ENCODE measurements at places on chromosomes 16 and 17.

GRCh38 chr17:49518346-49519078 is 23.4 kb downstream of the NGFR start:
- DNase-seq = no peak

- DNase-seq = no peak
Measured at GRCh38 chr16:48511071-48511540, 98.9 kb downstream of the N4BP1 start.

- no peak for DNase-seq
Measured at GRCh38 chr17:35088356-35088880, 24.9 kb upstream of the RFFL start.

DNA sequence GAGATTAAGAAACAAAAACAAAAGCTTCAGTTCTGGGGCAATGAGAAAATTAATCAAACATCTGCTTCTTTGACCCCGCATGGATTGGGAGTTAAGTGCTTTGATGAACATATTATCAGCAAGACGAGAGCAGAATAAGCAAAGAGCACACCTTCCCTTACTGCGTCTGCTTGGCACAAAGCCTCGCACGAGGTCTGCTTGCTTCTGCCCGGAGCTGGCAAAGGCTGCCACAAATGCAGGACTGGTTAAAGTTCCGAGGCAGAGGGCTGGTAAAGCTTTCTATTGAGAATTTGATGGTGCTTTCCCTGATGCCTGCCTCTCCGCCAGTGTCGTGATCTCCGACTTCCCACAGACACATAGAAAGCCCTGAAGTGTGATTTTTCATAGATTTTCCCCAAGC is 17.0 kb downstream of the VAT1L start:
- DNase-seq = no peak

DNA sequence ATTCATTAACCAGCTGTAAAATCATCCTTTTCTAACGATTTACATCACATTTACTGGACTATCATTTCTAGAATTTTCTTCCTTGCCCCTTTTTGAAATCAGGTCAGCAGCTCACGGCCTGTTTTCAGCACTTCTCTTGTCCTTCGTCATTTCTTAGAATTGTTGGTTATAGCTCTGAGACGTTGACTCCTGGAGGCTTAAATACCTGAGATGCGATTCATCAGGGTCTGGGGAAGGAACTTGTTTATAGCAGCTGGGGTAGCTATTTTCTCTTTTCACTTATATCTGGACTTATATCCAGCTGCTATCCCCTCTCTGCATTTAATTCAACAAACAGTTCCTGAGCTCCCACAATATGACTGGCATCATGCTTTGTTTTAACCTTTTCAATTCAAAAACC is 338.7 kb upstream of the TNRC6C start:
- no peak for DNase-seq

- DNase-seq = no peak
Measured at GRCh38 chr16:73252446-73252845, 204.5 kb upstream of the ZFHX3 start.

- DNase-seq = no peak
Measured at GRCh38 chr17:6092182-6092902, 22.2 kb downstream of the WSCD1 start.

DNA sequence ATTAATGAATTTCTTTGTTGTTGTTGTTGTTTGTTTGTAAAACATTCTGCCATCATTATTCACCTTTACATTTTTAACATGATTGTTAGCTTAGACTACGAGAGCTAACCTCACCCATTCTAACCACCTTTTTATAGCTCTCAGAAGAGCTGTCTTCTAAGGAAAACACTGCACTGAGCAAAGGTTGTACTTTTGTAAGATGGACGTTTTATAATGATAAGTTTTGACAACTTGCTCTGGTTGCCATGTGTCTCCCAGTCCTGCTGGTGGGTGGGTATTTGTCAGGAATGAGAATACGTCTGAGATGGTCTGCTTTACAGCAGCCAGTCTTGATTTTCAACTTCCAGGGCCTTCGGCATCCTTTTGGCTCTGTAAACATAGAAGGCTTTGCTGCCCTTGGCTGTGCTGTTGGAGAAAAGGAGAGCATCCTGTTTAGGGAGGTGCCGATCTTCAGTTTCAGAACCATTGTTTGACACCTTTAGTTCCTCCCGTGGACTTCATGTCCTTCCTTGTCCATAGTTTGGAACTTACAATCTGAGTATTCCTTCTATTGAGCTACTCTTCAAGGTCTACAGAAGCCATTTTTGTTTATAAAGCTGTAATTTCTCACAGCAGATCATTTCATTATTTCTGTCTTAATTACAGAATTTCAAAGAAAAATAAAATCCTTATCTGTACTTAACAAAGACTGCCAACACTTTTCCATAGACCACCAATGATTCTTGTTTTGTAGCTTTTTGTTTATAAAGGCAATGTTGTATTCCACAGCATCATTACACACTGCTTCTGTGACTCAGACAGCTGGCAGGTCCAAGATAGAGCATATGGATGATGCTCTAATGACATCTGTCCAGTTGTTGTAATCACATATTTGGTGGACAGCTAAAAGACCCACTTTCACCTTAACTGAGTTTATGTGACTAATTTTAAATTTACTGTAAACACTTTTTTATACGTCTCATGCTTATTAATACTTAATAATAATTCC is 270.1 kb upstream of the TBX2 start:
- DNase-seq = no peak

GRCh38 chr17:77808686-77809425 is 149.6 kb upstream of the TNRC6C start:
- DNase-seq = no peak

- peak; percentile 78 for DNase-seq
Measured at GRCh38 chr17:50094243-50094752, 853 bp upstream of the PDK2 start.

DNA sequence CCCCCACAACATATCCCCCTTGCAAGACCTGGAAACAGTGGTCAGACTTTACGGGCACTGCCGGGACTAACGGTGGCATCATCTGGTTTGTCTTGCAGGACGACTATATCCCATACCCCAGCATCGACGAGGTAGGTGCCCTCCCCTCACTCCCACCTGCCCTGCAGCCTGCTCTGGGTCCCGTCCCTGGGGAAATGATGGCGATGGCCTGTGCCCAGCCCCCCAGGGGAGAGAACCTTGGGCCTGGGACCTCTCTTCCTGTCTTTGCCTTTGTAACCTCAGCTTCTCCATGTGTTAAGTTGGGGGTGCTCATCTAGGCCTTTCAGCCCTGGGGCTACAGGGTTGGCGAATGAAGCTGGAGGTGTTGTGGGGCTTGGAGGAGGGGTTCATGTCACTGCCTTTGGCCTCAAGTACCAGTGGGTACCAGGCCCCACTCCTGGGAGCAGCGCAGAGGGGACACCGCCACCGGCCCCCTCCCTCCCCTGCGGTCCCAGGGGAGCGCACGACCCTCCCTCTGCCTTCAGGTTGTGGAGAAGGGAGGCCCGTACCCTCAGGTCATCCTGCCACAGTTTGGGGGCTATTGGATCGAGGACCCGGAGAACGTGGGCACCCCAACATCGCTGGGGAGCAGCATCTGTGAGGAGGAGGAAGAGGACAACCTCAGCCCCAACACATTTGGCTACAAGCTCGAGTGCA is 99.9 kb downstream of the OR1D5 start:
- DNase-seq = no peak

DNA sequence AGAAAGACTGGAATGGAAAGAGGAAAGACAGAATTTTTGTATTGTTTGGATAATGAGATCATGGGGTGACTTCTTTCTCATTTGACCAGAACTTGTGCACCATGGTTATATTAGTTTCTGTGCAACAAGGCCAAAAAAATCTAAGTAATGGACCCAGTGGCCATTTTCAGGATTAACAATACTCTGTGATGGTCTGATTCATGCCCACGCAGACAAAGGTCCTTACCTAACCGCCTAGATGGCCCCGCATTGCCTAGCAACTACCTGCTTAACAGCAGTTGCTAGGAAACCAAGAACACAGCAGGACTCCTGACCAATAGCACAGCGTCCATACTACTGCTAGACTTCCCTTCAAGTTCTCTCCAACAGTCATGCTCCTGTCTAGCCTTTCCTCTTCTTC is 22.4 kb downstream of the MIS12 start:
- DNase-seq = no peak

DNA sequence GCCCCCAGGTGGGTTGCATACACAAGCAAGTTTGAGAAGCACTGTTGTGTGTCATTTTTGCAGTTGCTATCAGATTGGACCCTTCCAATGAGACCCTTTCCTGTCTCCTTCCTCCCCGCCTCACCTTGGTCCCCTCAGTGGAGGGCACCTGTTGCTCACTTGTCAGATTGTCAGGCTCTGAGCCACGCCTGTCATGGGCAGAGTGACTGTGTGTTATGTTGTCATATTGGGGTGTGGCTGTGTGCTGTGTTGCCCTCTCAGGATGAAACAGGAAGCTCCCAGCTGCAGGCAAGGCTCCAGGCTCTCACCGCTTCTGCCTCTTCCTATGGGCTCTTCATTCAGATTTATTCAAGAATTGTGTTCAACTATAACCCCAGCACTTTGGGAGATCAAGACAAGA is 302.9 kb downstream of the CPPED1 start:
- no peak for DNase-seq

GRCh38 chr17:61449707-61450640 is 2.2 kb upstream of the TBX4 start:
- DNase-seq = no peak

DNA sequence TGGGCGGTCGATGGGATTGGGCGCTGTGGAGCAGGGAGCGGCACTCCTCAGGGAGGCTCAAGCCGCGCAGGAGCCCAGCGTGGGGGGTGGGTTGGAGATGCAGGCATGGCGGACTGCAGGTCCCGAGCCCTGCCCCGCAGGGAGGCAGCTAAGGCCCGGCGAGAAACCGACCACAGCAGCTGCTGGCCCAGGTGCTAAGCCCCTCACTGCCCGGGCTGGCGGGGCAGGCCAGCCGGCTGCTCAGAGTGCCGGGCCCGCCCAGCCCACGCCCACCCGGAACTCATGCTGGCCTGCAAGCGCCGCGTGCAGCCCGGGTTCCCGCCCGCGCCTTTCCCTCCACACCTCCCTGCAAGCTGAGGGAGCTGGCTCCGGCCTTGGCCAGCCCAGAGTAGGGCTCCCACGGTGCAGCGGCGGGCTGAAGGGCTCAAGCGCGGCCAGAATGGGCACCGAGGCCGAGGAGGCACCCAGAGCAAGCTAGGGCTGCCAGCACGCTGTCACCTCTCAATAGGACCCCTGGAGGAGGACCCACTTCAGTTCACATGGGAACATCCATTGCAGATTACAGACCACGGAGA is 20.5 kb upstream of the METTL16 start:
- DNase-seq = no peak

GRCh38 chr16:85930301-85930700 is 31.3 kb downstream of the IRF8 start:
- DNase-seq = no peak

DNA sequence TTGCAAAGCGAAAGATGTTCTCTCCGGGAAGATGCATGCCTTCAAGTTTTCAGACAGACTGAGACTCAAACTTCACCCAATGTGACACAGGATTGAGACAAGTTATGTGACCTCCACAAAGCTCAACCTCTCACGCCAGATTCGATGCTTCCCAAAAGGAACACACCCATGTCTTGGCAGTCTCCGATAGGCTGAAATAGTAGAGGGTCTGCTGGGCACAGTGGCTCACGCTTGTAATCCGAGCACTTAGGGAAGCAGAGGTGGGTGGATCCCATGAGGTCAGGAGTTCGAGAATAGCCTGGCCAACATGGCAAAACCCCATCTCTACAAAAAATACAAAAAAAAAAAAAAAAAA is 22.1 kb downstream of the ZFHX3 start:
- no peak for DNase-seq

- no peak for DNase-seq
Measured at GRCh38 chr16:67975321-67976105, 4.8 kb downstream of the DPEP3 start.

- no peak for DNase-seq
Measured at GRCh38 chr17:58121925-58122324, 26.3 kb upstream of the OR4D1 start.

- DNase-seq = no peak
Measured at GRCh38 chr17:72158895-72159885, 38.4 kb downstream of the SOX9 start.

GRCh38 chr16:81797443-81797842 is 18.4 kb downstream of the PLCG2 start:
- DNase-seq = no peak

GRCh38 chr16:9286930-9287329 is 195.5 kb downstream of the HAPSTR1 start:
- DNase-seq = no peak

DNA sequence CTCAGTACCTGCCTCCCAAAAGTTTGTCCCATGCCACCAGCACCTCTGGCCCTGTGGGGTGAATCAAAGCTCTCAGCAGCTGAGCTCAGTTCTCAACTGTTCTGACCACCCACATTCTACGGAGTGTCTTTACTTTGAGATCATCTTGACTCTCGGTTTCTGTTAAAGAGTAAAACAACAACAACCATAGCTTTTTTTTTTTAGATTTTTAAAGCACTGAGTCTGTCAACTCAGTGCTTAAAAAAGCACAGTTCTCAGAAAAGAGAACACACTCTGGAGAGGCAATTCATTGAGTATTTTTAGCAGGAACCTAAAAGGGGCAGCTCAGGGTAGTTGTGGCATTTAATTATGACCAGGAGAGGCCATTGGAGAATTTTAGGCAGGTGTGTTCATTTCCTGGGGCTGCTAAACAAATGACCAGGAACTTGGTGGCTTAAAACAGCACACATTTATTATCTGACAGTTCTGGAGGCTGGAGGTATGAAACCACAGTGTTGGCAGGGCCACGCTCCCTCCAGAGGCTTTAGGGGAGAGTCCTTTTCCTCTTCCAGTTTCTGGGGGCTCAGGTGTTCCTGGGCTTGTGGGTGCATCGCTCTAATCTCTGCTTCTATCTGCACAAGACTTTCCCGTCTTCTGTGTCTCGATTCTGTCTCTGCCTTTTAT is 6.7 kb upstream of the WFIKKN2 start:
- no peak for DNase-seq

- DNase-seq = no peak
Measured at GRCh38 chr17:60107526-60108257, 29.0 kb upstream of the HEATR6 start.

- DNase-seq = no peak
Measured at GRCh38 chr16:21277927-21278706, at the start of gene CRYM. Gene CRYM, minus strand, starts transcription at chr16:21278290. Its CDS starts 39 bp downstream, at chr16:21278251.

GRCh38 chr17:79808763-79809529 is 12.1 kb upstream of the CBX8 start:
- no peak for DNase-seq

- DNase-seq = peak; percentile 25
Measured at GRCh38 chr16:68590201-68590994, 51.3 kb downstream of the ZFP90 start.

DNA sequence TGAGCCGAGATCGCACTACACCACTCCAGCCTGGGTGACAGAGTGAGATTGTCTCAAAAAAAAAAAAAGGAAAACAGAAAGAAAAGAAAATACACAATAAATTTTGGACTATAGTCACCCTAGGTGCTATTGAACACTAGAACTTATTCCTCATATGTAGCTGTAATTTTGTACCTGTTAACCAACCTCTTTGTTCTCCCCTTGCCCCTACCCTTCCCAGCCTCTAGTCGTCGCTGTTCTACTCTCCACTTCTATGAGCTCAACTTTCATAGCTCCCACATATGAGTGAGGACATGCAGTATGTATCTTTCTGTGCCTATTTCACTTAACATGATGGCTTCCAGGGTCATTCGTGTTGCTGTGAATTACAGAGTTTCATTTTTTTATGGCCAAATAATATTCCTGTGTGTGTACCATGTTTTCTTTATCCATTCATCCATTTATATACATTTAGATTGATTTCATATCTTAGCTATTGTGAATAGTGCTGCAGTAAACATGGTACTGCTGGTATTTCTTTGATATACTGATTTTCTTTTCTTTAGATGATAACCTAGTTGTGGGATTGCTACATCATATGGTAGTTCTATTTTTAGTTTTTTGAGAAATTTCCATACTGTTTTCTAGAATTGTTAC is 28.3 kb downstream of the VPS35L start:
- DNase-seq = no peak
